ENCODE measurements at places on chromosomes 13 and 19. TPM values are rescaled to one million over a fixed set of nuclear protein-coding genes. Genes with fewer than 3 reads are reported as not detected.

DNA sequence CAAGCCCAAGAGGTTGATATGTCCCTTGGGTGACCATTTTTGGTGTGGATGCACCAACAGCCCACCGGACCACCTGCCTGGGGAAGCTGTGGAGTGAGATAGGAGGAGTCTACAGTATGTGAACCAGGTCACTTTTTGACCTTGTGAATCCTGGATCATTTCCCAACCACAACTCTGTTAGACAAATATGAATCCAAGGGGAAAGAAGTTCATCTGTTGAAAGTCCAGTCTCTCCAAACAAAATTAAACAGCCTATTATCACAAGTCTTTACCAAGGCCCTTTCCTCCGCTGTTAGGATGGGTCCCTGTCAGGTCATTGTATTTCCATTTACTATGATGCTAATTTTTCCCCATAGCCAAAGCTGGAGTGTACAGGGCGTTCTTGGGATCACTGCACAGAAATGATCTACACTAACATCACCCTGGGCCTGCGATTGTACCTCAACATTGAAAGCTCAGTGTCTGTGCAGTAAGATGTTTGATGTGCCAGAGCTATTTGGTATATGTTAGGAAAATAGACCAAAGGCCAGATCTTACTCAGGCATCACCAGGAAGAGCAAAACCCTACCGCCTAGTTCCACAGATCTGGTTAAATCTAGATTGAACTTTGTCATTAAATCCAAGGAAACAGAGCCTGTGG, 117.1 kb downstream of the STARD13 start:
- peak; percentile 77 for DNase-seq

DNA sequence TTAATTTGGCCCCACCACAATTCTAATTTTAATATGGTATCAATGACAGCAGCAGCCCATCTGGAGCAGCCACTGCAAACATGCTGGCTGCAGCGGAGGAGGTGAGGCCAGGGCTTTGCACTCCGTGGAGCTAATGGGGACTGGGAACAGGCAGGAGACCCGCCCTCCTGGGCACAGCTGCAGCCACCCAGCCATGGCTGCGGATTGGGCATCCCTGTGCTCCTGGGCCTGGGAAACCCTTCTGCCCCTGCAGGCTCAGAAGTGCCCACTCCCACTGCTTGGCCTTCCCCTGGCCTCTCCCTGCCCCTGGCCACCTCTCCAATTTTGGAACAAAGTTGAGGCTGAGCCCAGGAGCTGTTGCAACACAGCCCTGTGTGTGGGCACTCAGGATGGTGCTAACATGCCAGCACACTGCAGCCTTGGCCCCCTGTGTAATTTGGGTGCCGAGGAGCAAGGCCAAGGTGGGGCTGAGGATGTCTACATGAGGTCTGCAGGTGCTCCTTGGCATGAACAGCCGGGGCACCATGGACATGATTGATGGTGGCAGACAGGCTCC, 123.6 kb downstream of the PCDH9 start:
- DNase-seq, result no peak

- DNase-seq, result peak; percentile 49
These were observed 1.2 kb upstream of the DCT start for GRCh38 chr13:94480672-94481145.

DNA sequence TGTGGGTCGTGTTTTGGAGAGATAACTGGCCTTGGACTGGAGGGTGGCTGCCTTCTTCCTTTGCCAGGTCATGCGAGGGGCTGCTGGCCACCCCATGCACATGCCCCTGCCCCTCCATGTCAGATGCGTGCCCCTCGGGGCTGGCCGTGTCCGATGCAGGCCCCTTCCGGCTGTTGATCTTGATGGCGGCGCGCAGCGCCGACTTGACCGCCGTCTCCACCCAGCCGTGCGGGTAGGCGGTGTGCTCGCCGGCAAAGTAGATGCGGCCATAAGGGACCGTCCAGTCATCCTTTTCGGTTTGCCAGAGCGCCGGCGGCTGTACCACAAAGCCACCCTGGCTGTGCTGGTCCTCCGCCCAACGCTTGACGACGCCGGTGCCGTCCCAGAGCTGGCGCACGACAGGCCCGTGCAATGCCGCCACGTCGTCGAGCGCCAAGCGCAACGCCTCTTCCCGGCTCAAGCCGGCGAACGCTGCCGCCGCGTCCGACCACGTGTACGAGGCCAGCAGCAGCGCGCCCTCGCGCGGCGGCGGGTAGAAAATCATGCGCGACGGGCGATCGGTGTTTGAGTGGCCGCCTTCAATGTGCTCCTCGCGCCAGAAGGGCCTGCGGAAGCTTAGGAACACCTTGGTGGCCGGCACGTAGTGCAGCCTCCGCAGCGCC, 6.9 kb downstream of the IL4I1 start:
- DNase-seq, result peak; percentile 82

DNA sequence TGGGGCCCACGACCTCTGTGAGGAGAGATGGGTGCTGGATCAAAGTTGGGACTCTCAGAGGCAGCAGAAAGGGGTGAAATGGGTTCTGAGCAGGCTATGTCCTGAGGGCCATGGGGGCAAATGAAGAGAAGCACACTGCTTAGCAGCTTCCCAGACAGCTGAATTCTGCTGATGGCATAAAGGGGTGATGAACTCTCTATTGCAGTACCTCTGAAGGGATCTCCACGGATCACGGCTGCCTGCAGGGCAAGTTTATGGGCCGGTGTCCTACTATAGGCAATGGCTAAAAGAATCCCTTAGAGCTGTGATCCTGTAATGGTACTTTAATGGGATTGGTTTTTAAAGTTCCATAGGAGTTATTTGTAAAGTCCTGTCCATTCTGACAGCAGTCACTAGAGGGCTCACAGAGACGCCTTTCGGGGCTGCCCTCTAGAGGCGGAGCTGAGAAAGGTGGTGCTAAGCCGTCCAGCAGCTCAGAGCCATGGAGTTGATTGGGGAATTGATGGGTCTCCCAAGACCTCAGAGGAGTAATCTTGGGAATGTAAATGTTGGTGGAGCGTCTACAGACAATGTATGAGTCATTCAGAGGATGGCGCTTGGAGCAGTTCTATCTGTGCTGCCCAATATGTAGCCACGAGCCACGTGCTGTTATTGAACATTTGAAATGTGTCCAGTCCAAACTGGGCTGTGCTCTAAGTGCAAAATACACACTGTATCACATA, 287.3 kb downstream of the COG6 start:
- DNase-seq, result no peak

DNA sequence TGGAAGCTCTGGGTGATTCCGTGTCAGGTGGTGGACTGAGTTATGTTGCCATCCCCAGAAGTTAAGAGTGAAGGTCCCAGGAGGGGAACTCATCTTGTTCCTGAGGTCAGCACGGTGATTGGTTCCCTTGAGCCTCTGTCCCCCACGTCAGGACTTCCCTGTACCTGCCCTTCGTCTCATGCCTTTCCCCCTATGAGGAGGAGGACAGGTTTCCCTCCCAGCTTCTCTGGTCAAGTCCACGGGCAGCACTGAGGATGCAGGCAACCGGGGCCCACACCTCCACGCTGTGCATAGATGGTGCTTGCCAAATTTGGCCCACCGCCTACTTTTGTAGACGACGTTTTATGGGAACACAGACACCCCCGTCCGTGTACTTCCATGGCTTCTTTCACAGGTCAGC, 42.7 kb downstream of the TEX29 start:
- no peak for DNase-seq

GRCh38 chr13:100381595-100382224, 206.9 kb downstream of the GGACT start:
- DNase-seq, result no peak

DNA sequence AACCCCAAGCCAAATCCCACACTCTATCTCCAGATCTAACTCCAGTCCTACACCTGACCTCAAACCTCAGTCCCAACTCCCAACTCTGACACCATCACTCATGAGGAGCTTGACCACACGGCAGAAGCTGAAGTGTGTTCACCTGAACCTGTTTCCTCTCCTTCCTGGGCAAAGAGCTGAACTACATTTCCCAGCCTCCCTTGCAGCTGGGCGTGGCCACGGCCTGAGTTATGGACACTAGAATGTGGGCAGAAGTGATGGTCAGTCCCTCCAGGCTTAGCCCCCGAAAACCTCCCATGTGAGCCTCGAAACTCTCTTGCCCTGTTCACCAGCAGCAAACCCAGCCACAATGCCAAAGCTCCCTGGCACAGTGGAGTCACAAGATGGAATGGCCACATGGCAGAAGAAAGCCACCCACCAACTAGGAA, 19.5 kb upstream of the MEIS3 start:
- no peak for DNase-seq

DNA sequence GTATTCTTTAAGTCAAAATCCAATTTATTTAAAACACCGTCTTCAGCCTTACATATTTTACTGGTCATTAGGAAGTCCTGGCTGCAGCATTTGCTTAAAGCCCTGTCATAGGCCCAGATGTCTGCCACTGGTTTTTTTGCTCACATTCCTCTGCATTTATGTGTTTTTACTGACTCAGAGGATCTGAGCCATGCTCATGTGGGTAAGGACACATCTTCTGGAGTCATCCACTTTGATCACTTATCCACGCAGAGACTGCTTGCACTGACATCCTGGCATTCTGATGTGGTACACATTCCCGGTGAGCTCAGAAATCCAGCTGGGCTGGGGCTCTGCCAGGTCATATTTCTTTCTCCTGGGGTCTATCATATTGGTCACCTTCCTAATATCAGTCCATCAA, 531.7 kb upstream of the ARGLU1 start:
- no peak for DNase-seq

DNA sequence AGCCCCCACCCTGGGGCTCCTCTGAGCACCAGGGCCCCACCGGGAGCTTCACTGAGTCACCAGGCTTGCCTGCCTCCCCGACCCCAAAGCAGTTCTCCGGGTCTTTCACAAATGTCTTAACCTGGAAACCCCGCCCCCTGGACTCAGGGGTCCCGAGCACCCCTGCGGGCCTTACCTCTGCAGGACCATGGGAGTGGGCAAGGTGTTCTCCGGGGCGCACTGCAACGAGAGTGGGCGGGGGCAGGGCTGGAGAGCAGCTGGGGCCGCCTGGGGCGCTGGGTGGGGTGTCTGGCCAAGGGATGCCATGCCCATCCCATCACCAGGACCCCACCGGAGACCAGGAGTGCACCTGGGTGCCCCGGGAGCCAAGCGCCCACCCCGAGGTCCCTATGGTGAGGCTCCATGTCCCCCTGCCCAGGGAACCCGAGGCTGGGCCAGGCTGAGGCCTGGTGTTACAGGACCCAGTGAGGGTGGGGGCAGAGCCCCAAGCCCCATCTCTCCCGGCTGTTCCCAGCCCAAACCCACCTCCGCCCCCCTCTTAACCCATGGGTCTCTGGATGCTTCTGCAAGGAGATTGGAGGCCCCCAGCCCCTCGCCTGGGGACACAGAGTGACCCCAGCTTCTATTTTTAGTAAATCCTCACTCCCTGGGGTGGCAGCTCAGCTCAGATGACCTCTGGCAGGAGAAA, 10.9 kb downstream of the MKNK2 start:
- DNase-seq, result no peak

DNA sequence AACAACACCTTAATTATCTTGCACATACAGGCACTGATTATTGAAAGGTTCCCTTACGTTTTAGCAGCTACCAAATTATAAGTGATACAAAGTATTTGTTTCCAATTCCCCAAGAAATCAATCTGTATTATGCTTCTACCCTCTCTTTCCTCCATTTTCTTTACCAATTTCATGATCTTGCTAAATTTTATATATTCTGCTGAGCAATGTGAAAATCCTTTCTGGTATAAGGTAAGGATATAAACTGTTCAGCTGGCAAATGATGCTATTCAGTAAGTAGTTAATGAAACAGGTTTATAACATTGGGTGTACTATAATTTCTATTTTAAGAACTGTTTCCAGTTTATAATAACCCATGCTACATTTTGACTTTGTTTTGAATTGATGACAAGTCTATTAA, 985 bp upstream of the EEF1AKMT1 start:
- DNase-seq, result no peak

DNA sequence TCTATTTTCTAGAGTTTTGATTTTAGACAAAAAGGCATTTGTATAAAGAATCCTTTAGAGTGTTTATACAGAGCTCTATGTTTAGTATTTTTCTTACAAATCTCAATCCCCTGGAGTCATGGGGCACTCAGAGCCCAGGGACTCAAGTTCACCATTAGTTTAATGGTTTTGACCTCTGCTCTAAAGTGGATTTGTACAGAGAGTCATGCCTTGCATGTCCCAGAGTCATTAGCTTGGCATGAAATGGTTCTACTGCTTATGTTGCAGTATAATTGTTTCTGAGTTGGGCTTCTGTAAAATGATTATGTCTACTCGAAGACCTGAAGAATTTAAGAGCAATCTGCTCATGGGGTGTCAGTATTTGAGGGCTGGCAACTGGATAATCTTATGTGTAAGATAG, 406.2 kb downstream of the DLEU7 start:
- DNase-seq, result no peak

The EMP3 gene
- 134 TPM for polyA plus RNA-seq

The ZNF442 gene
- polyA plus RNA-seq, result 2.3 TPM

The SCEL gene
- polyA plus RNA-seq, result 0.33 TPM

The LILRA1 gene
- polyA plus RNA-seq, result 0.32 TPM

The GIPC3 gene
- 1.5 TPM for polyA plus RNA-seq

The IQCN gene
- polyA plus RNA-seq, result 9.0 TPM

The SMG9 gene
- 42.9 TPM for polyA plus RNA-seq

All from muscle of arm (tissue), 14 donors.